ENCODE measurements at places on chromosomes 1 and 21.

DNA sequence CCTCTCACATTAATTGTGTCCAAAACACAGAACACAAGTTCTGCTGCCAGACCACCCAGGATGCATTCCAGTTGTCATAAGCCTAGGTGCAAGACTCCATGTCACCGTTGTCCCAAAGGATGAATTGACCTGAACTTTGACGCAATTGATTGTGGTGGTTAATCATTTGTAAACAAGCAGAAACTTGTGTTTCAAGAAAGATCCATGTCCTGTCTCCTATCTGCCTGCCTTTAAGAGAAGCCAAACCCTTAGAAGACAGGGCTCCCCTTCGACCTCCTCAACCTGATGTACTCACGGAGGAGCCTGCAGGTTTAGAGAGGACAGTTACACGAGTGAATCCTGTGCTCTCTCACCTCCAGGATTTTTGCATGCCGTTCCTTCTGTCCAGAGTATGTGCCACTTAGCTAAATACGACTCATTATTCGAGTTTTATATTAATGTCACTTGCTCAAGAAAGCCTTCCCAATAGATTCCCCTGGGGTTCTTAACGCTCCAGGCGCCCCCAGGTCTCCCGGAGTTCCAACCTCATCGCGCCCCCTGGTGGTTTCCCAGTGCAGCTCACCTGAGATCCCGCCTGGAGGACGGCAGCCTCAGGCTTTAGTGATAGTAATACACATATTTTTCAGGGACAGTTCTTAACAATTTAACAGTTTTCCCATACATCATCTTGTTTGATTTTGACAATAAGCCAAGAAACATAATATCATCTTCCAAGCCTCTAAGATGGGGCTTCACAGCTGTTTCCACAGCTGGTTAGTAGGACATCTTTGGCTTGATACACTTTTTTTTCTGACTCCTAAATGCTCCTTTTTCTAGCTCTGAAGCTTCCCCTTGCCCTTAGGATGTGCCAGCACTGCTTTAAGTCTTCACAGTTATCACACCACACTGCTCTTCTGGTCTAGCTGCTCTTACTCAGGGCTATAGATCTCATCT, 2.4 kb upstream of the C8B start:
- DNase-seq: no peak

DNA sequence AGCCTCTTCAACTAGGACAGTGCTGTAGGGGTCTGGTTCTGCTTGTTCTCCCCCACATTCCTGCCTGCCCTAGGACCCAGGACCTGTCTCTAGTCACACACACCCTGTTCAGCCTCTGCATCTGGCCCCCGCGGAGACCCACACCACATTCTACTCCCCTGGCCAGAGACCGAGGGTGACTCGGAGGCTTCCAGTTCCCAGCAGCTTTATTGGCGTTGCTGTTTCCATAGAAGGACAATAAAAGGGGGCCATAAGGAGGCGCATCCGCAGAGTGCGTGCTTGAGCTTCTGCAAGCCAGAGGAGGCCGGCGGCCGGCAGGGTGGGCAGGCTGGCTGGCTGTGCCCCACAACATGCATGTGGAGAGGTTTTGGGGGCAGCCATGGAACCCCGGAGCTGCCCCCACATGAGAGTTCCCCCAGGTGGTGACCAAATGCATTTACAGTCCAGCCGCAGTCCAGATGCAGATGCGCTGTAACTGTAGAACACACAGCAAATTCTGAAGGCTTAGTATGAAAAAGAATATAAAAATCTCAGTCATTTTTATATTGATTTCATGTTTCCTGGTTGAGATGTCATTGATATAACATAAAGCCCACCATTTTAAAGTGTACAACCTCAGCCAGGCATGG, 52.4 kb downstream of the PDE9A start:
- DNase-seq: no peak

- DNase-seq: no peak
Measured at GRCh38 chr1:6488602-6489382, 2.7 kb downstream of the PLEKHG5 start.

- DNase-seq: no peak
Measured at GRCh38 chr1:67787746-67788145, 45.5 kb downstream of the GNG12 start.

DNA sequence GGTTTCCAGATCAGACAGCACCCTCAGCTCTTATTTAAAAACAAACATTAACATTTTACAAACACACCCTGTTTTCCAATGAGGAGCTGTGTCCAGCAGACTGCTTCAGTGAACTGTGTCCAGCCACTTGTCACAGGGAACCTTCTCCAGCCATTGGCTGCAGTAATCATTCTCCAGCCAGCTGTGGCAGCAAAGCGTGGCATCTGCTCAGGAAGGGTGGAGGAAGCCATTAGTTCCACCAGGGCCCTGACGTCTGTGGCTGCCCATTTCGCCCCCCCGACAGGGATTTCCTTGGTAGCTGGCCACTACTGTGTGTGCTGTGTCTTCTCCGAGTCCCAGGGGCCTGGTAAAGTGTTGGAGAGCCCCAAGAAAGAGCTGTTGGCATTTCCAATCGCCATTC, 62.9 kb upstream of the SELENON start:
- no peak for DNase-seq

DNA sequence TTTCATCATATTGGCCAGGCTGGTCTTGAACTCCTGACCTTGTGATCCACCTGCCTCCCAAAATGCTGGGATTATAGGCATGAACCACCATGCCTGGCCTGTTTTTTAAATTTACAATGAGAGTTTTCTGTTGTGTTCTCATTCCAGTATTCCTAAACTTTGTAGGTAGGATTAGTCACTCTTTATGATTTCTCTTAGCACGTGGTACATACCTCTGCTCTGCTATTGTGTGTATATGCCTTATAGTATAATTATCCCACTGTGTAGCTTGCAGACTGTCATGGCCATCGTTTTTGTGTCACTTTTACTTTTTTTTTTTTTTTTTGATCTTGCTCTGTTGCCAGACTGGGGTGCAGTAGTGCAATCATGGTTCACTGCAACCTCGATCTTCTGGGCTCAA, 14.5 kb downstream of the PATJ start:
- no peak for DNase-seq

DNA sequence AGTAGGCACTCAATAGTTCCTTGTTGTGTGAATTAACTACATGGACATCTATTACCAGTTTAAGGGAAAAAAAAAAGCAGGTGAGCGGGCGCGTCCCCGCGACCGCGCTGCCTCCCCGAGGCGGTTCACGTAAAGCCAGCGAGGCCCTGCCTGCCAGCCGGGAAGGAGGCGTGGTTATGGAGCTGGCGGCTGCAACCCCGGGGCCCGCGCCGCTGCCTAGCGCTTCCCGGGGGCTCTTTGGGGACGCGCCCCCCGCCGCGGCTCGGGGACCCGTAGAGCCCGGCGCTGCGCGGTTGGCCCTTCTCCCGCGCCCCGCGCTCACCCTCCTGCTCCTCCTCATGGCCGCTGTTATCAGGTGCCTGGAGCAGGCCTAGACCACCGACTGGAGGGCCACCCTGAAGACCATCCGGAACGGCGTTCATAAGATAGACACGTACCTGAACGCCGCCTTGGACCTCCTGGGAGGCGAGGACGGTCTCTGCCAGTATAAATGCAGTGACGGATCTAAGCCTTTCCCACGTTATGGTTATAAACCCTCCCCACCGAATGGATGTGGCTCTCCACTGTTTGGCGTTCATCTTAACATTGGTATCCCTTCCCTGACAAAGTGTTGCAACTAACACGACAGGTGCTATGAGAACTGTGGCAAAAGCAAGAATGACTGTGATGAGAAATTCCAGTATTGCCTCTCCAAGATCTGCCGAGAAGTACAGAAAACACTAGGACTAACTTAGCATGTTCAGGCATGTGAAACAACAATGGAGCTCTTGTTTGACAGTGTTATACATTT, 2.6 kb upstream of the CC2D1B start:
- DNase-seq: peak; percentile 70

Measured in CD8-positive, alpha-beta memory T cell (primary cell).